ENCODE measurements at places on chromosomes 12 and 14.
A peak's percentile ranks its signal among the peaks of the same experiment; 100 is the strongest.

DNA sequence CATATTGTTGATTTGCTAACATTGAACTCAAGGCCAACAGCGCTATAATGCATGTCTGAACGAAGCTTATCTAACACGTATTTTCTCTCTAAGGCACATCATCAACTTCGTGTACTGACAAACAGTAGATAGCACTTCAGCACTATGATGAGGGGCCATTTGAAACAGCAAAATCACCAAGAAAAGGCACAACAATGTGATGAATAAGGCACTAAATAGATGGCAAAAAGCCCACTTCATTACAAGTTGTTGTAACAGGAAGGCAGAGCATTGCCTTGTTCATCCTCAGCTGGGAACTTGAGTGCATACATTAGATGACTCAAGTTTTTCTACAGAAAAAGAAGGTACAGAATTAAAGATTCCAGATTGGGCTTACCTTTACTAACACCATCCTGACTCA, 75.2 kb downstream of the LIN7A start:
- DNase-seq = no peak

DNA sequence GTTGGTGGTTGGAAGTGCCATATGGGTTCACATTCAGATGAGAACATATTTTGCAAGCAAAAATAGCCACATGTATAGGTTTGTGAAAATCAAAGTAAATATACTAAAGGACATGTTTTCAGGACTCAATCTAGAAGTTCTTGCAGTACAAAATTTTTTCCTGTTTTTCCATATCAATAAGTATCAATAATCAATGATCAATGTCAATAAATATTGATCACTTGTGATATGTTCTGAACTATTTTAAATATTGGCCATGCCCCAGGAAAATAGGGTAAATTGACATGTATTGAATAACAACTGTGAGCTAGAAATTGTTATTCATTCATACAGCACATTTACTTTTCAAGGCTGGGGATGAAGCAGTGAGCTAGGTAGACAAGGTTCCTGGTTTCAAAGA, 24.3 kb downstream of the ALG10 start:
- no peak for DNase-seq

- peak; percentile 71 for DNase-seq
These were observed at the start of gene NT5DC3 for GRCh38 chr12:103840876-103841689. Gene NT5DC3 (minus strand): TSS chr12:103841234. CDS start chr12:103841156, 78 bp downstream.

- DNase-seq = no peak
These were observed 369.9 kb downstream of the DIO2 start for GRCh38 chr14:79841433-79841832.

GRCh38 chr14:101286271-101287018, 274.9 kb upstream of the DIO3 start:
- DNase-seq = no peak

DNA sequence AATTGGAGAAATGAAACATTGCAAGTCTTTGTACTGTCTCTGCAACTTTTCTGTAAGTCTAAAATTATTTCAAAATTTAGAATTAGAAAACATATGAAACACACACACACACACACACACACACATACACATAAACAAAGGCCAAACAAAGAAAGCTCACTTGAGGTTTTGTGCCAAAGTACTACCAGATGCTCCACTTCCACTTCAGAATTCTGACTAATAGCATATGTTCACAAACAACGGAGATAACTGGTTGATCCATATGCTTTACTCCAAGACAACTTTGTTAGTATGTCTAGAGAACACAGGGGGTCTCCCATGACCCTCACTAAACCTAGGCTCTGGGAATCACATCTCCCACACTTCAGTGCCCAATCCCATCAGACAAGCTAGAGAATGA, 133.8 kb upstream of the CLEC14A start:
- DNase-seq = no peak

DNA sequence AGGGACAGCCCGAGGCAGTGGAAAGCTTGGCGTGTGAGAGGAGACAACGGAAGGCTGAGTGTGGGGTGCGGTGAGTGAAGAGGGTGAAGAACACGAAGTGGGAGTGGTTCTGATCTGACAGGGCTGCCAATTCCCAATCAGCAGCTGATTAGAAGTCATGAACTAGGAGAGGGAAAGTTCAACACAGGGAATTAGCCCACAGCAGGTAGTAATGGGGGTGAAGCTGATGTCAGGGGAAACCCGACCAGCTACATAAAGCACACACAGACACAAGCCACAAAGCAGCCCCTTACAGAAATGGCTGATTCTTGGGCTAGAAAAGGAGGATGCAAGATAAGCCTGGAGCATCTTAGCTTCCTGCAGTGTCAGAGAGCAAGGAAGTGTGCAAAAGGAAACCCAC, 47.5 kb upstream of the TCL1A start:
- no peak for DNase-seq

DNA sequence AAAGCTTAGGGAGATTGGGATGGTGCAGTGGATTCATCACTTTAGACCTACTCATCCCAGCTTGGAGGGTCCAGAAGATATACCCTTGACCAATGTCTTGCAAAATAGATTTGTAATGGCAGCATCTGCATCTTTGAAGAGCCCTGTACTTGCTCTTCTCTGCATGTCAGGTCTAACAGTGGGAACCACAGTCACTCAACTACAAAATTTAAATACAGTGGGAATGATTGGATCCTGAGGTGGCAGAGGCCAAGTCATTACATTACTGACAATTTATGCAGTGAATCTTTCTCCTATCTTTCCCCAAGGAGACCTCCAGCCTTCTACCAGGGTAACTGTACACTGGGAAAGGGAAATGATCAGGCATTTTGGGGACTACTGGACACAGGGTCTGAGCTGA, 8.2 kb upstream of the RNASE9 start:
- DNase-seq = no peak

Data from activated CD4-positive, CD25-positive, alpha-beta regulatory T cell (primary cell).